ENCODE measurements at places on chromosomes 11 and 22.

DNA sequence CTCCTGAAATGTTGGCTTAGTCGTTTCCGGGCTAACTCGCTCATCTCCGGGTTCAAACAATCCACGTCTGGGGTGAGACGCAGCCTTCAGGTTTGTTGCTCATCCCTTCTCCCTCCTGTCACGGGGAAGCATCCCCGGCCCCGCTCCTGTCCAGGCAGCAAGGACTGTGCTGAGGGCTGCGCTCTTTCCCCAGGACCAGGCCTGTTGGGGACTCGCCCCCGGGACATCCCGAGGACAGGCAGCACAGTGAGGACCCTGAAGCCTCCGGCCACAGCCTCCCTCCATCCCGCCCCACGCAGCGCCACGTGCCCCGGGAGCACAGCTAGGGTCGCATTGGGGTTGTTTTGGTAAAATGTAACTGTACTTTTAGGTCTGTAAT lies 252.0 kb downstream of the BRD1 start:
- no peak for DNase-seq

DNA sequence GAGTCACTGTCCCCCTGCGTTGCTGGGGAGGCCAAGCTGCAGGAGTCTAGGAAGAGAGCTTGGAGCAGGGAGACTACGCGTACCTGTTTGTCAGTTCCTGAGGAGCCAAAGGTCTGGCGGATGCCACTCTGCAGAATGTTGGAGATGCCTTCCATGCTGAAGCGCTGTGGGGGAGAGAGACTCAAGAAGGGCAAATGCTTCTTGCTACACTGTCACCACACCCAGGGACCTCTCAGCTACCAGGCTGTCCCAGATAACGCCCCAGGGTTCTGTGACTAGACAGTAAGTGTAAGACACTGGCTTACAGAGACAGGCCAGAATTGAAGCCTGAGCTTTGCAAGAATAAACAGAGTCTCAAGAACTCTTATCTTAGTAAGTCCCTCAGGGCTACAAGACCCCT lies 42.0 kb downstream of the FEZ1 start:
- no peak for DNase-seq

DNA sequence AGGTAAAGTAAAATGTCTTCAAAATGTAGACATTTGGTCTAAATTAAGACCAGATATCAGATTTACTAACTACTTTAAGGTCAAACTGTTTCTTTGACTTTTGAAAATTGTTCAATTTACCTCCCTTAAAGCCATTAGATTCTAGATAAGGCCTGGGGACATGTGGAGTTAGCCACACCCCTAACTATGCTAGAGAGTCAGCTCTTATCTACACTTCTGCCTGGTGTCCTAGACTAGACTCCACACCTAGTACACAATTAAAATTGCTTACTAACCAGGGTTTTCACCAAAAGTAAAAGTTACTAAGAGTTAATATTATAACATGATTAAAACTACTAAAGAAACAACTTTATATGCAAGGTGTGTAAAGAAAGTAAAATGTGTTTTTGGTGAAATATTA lies 43.6 kb upstream of the DBX1 start:
- DNase-seq: no peak

GRCh38 chr11:42085736-42086135 lies 626.3 kb upstream of the LRRC4C start:
- no peak for DNase-seq

DNA sequence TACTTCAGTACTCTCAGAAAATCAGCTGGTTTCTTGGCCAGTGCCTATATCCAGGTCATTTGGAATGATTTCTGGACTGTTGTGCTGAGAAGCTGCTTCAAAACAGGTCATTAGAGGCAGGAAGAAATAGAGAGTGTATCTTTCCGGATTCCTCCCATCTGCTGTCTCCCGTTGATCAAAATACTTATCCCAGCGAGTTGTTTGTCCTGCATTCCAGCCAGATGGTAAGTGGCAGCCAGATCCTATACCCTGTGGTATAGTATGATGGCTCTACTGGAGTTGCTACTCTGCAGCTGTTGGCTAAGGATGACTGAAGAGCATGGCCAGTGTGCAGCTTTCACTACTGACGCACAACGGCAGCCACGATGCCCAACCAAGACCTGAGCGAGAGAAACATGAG lies 560.9 kb upstream of the ANO5 start:
- DNase-seq: no peak

DNA sequence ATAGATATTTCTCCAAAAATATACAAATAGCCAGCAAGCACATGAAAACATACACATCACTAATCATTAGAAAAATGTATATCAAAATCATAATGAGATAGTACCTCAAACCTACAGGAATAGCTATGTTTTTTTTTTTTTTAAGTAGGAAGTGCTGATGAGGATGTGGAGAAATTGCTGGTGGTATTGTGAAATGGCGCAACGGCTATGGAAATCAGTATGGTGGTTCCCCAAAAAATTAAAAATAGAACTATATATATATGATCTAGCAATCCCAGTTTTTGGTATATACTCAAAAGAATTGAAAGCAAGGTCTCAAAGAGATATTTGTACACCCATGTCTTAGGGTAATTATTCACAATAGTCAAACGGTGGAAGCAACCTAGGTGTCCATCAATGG lies 46.0 kb upstream of the HIPK3 start:
- no peak for DNase-seq

DNA sequence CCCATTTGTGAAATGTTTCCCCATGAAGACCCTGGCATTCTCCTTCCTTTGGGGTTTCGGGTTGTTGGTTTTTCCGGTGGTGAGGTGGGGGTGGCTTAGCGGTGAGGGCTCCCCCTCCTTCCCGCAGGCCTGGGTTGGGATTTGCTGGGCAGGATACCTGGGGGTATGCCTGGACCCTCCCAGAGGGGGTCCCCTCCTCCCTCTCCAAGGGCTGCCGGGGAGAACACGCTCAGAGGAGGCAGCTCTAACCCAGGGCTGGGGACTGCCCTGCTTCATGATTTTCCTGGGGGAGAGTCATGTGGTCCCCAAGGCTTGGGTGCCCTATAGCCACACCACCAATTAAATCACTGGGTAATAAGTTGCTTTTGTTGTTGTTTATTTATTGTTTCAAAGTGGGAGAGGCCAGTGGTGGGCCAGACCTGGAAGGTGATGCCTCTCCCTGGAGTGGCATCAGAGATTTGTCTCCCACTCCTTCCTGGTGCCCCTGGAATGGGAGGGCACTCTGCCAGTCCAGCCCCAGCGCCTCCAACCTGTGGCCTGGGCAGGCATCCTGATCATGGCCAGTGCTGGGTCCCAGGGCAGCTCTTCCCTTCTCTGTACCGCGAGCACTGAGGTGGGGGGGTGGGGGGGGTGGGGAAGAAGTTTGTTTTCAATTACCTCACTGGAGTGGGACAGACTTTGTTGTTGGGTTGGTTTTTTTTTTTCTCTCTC lies 1.3 kb upstream of the CLCF1 start:
- no peak for DNase-seq

DNA sequence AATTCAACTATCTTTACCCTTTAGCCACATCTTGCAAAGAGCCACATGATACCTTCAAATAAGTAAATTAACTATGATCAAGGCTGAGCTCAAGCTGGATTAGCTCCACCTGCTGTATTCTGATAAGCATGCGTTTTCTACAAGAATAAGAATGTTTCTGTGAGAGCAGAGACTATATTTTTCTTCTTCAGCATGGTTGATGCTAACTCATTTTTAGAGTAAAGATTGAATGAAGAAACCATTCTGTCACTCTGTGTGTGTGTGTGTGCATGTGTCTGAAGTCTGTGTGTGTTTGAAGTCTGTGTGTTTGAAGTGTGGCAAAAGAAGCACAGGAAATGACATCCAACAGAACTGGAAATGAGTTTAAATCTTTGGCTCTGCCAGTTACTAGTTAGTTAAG lies 12.0 kb upstream of the LAYN start:
- DNase-seq: no peak

- DNase-seq: no peak
Observed at GRCh38 chr11:43443811-43444210, 85.1 kb downstream of the TTC17 start.

GRCh38 chr22:37259540-37260029 lies 15.5 kb upstream of the RAC2 start:
- no peak for DNase-seq

- no peak for DNase-seq
Observed at GRCh38 chr11:118401880-118402590, 629 bp downstream of the ATP5MG start.

GRCh38 chr11:115499891-115500290 lies 4.3 kb downstream of the CADM1 start:
- DNase-seq: no peak

DNA sequence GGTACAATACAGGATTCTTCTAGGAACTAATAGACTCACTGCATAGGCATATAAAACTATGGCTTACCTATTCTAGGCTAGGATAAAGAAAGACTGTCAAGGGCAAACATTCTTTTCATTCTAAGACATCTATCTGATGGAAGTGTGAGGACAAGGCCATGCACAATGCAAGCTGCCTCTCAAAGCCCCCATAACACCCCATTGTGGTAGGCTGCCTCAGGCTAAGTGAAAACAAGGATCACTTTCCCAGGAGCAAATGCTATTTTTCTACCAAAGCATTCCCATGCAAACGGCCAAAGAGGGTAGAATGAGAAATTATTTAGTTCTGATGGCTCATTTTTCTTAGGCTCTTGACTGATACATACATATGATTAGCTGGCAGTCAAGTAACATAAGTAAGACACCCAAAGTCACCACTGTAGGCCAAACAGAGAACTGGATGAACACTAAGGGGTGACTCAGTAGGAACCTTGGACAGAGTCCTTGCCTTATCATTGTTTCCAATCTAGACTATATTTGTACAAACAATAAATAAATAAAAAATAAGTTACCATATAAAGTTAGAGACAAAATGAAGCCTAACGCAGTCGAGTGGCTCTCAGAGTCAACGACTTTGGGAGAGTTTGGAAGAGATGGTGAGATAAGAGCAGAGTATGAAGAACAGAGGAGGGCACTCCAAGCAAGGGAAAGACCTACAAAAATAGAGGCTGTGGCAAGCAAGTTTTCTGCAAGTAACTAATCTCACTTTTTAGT lies 303.6 kb downstream of the SBF2 start:
- DNase-seq: no peak

DNA sequence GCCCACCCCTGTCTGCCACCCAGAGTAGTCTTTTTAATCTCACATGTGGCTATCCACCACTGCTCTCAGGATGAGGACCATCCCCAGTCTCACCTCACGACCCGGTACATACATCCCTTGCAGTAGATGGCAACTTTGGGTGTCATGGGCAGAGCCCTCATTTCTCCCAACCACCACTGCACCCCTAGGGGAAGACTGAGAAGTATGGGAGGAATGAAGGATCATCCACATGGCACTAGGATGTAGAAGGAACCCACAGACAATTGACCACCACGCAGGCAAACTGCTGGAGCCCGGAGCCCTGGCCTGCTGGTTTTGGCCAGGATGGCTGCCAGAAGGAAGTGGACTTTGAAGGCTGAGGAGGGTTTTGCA lies 1.9 kb upstream of the SCARF2 start:
- DNase-seq: no peak

- DNase-seq: no peak
Observed at GRCh38 chr22:30238661-30239487, 7.7 kb downstream of the LIF start.

GRCh38 chr11:78926633-78927338 lies 352.1 kb upstream of the NARS2 start:
- DNase-seq: no peak

DNA sequence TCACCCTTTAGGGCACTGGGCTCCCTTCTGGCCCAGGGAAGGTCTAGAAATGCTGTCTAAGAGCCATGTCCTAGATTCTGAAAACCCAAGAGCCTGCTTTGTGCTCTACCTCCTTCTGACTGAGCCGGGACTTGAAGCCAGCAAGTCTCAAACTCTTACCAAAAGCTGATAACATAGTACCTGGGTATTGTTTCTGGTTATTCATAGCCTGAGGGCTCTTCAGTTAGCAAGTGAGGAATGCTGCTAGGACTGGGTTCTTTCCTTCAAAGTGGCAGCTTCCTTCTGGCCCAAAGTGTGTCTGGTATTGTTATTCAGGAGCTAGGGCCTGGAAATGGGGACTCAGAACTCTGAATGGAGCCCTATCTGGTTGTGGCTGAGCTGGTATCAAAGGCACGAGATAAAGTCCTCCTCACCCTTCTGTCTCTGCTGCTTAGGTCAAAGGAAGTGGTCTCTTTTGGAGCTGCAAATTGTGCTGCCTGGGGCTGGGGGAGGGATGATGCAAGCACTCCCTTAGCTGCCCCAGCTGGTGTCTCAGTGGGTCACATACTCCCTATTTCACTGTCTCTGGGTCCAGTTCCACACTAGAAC lies 696.0 kb upstream of the CCDC179 start:
- DNase-seq: no peak

DNA sequence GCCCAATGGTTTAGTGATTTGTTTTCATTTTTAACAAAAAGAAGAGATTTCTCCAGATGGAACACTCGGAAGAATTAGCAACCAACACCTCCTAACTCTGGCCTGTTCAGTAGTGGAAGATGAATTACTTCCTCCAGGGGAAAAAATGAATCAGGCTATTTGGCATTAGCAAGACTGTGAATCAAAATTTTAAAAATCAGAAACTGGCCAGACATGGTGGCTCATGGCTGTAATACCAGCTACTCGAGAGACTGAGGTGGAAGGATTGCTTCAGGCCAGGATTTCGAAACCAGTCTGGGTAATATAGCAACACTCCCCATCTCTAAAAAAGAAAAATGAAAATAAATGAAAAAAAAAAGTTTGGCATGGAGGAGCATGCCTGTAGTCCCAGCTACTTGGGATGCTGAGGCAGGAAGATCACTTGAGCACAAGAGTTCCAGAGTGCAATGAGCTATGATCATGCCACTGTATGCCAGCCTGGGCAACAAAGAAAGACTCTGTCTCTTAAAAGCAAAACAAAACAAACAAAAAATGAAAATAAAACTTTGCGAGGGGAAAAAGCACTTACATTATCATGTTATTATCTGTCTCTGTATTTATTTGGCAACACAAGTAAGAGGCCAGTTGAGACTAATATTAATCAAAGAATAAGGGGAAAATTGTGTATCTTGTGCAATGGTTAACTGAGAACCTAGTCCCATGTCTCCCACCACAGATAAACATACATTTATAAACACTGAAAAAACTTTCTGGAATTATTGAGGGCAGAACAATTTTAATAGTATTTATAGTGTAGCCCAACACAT lies 796.3 kb upstream of the ANO3 start:
- DNase-seq: no peak

DNA sequence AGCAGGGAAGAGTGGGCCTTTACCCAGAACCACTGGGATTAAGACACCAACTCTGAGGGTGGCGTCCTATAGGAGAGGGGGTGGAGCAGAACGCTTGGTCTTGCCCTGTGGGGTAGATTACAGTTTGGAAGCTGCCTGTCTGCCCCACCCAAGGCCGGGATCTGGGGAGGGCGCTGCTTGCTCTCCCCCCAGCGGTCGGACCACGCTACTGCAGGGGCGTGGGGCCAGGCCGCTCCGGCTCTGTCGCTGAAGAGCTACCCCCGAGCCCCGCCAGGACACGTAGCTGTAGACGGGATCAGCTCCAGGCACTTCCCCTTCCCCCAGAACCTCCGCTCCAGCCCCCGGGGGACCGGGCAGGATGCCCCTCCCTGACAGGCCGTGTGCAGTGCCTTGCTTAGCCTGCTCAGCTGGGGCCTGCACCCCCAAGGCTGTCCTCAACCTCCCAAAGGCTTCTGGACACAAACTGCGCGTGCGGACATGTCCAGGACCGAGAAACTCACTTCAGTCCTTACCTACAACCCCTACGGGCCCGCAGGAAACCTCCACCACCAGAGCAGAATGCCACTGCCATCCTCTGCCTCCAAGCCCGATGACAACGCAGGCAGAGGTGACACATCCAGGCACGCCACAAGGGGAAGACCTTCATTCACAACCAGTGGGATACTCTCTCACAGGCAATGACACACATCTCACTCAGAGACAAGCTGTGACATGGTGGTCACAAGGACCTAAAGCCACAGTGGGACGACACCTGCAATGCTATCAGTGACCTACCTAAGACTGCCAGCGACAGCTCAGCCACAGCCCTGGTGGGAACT lies 3.6 kb downstream of the AHNAK start:
- DNase-seq: no peak

Measured in cortex of kidney (tissue), 1 donor.